ENCODE measurements at places on chromosomes 6 and 20.

- DNase-seq: no peak
These were observed 306.9 kb downstream of the LRFN2 start for GRCh38 chr6:40280231-40280630.

- no peak for DNase-seq
These were observed 6.4 kb downstream of the PLTP start for GRCh38 chr20:45905505-45906079.

DNA sequence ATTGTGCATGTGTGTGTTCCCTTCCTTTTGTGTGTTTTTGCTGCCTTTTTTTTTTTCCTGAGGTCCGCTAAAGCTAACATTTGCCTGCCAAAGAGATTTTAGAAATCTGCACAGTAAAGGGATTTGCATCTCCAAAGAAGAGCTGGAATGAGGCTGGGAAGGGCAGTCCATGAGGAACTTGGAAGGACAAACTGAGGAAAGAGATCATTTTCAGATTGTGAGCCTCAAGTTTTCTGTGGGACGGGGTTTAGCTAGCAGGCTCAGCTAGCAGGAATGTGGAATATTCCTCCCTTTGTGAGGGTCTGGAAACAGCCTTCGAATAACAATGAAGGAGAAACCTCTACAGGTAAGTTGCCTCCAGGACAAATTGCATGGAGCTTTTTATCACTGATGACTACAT is 3.8 kb downstream of the INSM1 start:
- DNase-seq: no peak

- no peak for DNase-seq
These were observed 92.2 kb upstream of the CNKSR3 start for GRCh38 chr6:154602708-154603107.

- DNase-seq: no peak
These were observed 377.0 kb downstream of the BMP2 start for GRCh38 chr20:7144464-7144863.

DNA sequence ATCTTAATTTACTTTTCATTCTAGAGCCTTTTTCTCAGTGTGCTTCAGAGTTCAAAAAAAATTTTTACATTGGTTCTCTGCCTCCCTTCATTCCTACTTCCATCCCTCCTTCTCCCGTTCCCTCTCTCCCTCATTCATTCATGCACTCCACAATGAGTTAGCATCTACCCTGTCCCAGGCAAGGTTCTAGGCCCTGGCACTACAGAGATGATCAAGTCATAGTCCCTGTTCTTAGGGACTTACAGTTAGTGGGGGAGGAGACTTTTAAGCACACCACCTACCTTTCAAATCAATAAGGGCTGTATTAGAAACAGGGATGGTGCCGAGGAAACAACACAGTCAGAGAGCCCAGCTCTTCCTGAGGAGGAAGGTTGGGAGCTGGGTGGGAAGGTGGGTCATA is 40.3 kb downstream of the MAP3K5 start:
- DNase-seq: no peak

GRCh38 chr20:19783966-19784401 is 25.9 kb downstream of the RIN2 start:
- DNase-seq: no peak

- no peak for DNase-seq
These were observed 4.5 kb downstream of the RIPOR3 start for GRCh38 chr20:50686821-50687220.

GRCh38 chr6:105711216-105711615 is 308.3 kb upstream of the PREP start:
- no peak for DNase-seq

GRCh38 chr6:5905431-5906339 is 101.0 kb downstream of the NRN1 start:
- no peak for DNase-seq

GRCh38 chr20:18719426-18719825 is 94.2 kb upstream of the SCP2D1 start:
- DNase-seq: no peak

DNA sequence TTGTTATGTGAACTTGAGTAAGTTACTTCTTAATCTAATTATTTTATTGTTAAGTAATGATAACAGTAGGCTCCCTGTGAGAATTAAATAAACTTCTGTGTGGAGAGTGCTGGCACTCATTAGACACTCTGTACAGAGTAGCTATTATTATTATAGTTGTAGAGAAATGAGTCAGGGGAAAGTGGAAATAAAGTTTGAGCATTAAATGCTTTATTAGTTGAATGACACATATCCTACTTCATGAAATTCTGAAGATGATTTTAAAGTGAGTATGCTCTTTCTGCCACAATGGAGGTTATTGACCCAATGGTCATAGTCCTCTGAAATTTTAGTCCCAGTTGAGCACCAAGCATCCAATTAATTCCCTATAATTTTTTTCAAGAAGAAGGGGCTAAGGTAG is 5.9 kb downstream of the ECI2 start:
- DNase-seq: no peak

GRCh38 chr6:89583559-89583958 is 55.0 kb downstream of the LYRM2 start:
- no peak for DNase-seq

DNA sequence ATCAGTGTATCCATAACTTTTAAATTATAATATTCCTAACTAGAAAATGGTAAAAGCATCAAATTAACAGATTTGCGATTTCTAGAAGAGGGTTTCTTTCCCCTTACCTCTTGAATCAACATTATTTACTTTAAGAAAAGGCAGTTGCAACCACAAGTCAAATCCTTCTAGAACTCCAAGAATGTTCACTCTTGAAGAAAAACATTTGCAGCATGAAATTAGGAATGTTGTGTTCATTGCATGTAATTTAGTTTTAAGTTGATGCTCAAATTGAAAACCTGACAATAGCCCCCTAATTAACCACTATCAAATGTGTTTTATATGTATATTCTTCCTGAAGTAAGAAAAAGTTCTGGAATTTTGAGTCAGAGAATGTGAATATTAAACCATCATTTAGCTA is 2.3 kb upstream of the REV3L start:
- DNase-seq: no peak

GRCh38 chr6:145531032-145531431 is 204.3 kb downstream of the EPM2A start:
- DNase-seq: no peak

DNA sequence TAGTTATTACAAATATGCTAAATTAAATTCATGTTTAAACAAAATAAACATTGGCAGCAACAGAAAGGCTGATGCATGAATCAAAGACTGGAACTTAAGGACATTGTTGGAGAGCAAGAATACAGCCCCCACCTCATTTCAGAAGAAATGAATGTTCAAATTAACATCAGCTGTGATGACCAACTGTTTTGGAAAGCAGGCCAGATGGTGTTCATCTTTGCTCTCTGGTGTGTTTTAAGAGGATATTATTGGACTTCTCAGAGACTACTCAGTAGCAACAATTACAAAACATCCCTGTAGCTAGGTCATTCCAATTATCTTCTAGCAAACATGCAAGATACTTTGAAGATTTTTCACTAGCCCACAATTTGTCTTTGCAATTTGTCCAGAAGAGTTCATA is 118.6 kb upstream of the DOK5 start:
- no peak for DNase-seq

GRCh38 chr6:127266892-127267645 is 405 bp downstream of the RNF146 start:
- DNase-seq: peak; percentile 73

Measured in activated CD8-positive, alpha-beta memory T cell treated with anti-CD3 and anti-CD28 coated beads, Interleukin-2, amount 10 ng/mL, durations not matched to agents 7 days and 5 days (primary cell).